Fibroblast of lung (primary cell): ENCODE measurements at places on chromosomes 2 and 18.

- DNase-seq = peak; percentile 73
- H3K27ac ChIP-seq = peak overlapping the region; percentile 40
- no peaks in the 10 kb centered on the region for H3K36me3 ChIP-seq
- H3K27me3 ChIP-seq = no peaks in the 10 kb centered on the region
- H3K4me3 ChIP-seq = no peak overlapping the region
These were observed 163.1 kb downstream of the TTC32 start for GRCh38 chr2:19738707-19739106.

DNA sequence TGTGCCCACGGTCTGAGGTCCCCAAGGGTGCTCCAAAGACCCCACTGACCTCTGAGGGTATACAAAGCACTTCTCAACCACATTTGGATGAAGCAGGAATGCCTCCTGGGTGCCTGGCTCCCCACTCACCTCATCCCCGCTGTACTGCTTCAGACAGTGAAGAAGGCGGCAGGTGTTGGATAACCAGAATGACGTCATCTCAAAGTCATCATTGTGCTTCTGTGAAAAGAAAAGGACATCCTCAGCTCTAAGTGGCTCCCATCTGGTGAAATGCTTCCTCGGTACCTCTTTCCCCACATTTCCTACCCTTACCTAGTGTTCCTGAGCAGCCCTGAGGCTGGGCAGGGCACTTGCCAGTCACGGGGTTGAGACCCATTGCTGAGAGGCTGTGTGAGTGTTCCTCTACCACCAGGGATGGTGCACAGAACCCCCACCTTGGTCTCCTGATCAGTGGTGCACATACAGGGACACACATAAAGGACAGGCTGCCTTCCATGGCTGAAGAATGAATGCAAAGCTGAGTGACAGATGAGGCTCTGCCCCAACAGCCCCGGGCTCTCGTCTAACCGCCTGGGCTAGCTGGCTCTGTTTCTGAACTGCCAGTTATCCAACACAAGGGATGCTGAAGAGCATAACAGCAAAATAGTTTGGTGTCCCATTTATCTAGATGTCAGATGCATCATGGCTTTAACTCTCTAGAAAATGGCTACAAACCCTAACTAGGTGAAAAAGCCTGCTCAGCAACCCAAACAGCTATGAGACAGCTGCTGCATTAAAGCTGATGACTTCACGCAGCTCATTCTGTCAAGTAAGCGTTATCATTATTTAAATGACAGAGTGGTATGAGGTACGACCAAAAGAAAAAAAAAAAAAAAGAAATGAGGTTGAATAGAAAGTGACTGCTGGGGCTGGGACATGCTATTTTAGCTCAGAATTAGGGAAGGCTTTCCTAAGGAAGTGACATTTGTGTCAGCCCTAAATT lies 28.2 kb upstream of the ACAA2 start:
- H3K4me3 ChIP-seq = no peak overlapping the region
- no peaks in the 10 kb centered on the region for H3K36me3 ChIP-seq
- H3K27ac ChIP-seq = no peak overlapping the region
- no peak for DNase-seq

DNA sequence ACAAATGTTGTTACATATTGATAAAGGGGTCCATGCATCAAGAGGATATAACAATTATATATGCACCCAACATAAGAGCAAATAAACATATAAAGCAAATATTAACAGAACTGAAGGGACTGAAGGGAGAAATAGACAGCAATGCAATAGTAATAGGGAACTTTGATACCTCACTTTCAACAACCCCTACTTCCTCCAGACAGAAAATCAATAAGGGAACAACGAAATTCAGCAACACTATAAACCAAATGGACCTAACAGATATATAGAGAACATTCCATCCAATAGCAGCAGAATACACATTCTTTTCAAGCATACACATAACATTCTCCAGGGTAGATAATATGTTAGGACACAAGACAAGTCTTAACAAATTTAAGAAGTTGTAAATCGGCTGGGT lies 71.7 kb downstream of the L3MBTL4 start:
- no peak for DNase-seq
- H3K36me3 ChIP-seq = no peaks in the 10 kb centered on the region
- H3K4me3 ChIP-seq = no peak overlapping the region
- no peak overlapping the region for H3K27ac ChIP-seq

- no peaks in the 10 kb centered on the region for H3K4me1 ChIP-seq
- no peak overlapping the region for H3K4me3 ChIP-seq
- no peak overlapping the region for H3K27ac ChIP-seq
These were observed 110.6 kb downstream of the HNRNPLL start for GRCh38 chr2:38492042-38492615.

GRCh38 chr2:118599141-118599540 lies 248.3 kb downstream of the EN1 start:
- no peak overlapping the region for H3K4me3 ChIP-seq
- no peak overlapping the region for H3K27ac ChIP-seq
- no peaks in the 10 kb centered on the region for H3K27me3 ChIP-seq

DNA sequence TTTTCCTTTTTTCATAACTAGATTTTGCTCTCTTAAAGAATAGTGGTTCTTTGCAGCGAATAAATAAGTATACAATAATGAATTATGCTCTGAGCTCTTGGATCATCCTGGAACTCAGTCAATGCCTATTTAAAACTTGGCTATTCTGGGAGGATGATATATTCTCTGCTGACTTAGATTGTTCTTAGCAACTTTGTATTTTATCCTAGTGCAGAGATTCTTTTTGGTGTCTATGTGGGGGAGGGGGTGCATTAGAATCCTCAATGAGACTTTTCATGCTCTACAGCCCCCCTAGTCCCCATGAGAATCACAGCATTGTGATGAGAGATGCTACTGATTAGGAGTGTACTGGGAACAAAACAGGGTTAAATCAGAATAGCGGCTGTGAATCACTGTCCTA lies 8.8 kb upstream of the FAM98A start:
- H3K27ac ChIP-seq = no peak overlapping the region
- no peak for DNase-seq
- H3K36me3 ChIP-seq = no peaks in the 10 kb centered on the region
- H3K4me1 ChIP-seq = no peaks in the 10 kb centered on the region
- H3K27me3 ChIP-seq = no peaks in the 10 kb centered on the region

GRCh38 chr2:17363846-17364245 lies 154.4 kb downstream of the RAD51AP2 start:
- H3K27ac ChIP-seq = no peak overlapping the region
- no peaks in the 10 kb centered on the region for H3K4me1 ChIP-seq
- no peak overlapping the region for H3K4me3 ChIP-seq
- H3K36me3 ChIP-seq = no peaks in the 10 kb centered on the region

GRCh38 chr18:35938562-35938961 lies 33.9 kb upstream of the RMP24 start:
- H3K27me3 ChIP-seq = no peaks in the 10 kb centered on the region
- no peak for DNase-seq
- H3K27ac ChIP-seq = no peak overlapping the region
- H3K36me3 ChIP-seq = no peaks in the 10 kb centered on the region

GRCh38 chr18:76099931-76100457 lies 395.0 kb downstream of the ZNF516 start:
- H3K27me3 ChIP-seq = no peaks in the 10 kb centered on the region
- no peaks in the 10 kb centered on the region for H3K36me3 ChIP-seq
- no peak overlapping the region for H3K27ac ChIP-seq
- DNase-seq = no peak
